CD8-positive, alpha-beta memory T cell (primary cell): ENCODE measurements at places on chromosomes 3 and 15.

DNA sequence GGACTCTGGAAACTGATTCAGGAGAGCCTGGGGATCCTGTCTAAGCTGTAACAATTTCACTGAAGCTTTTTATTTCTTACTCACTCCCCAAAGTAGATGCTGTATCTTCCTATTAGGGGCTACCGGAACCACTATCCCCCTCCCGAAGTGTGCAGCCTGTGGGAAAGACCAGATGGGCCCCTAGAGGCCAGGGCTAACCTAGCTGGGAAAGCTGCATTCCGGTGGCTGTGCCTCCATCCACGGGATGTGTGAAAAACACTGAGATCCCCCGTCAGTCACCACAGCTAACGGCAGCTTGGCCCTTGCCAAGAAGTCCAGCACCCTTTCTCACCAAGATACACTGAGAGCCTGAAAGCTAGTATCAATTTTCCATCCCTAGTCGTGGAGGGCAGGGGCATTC lies 3.1 kb downstream of the SSUH2 start:
- no peak for DNase-seq

DNA sequence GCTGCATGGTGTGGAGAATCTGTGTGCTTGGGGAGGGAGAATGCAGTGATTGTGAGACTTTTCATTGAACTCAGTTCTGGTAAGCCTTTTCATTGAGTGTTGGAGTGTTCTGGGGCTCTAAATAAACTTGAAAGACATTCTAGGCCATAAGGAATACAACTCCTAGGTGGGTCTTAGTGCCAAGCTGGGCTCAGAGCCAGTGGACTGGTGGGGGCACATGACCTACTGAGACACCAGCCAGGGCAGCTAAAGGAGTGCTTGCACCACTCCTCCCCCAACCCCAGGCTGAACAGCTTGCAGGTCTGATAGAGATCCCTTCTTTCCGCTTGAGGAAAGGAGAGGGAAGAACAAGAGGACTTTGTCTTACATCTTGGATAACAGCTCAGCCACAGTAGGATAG lies 21.7 kb upstream of the KPNA4 start:
- no peak for DNase-seq

DNA sequence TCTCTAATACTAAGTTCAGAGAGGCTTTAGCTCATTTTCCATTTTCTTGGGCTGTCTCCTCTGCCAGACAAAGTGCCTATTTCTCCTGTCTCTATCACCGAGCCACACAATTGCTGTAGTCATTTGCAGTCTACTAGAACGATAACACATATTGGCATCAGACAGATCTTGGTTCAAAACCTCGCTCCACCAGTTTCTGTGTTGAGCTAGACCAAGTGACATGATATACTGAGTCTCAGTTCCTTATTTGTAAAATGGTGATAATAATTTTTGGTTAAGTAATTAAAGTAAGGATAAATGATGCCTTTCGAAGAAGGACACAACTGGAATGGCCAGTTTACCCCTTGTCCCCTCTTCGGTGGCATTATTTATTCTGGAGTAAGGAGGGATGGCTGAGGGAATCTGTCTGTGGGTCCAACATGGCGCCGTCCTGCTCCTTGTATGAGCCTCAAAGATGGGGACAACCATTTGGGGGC lies 398 bp upstream of the RAB7A start:
- DNase-seq, result no peak

DNA sequence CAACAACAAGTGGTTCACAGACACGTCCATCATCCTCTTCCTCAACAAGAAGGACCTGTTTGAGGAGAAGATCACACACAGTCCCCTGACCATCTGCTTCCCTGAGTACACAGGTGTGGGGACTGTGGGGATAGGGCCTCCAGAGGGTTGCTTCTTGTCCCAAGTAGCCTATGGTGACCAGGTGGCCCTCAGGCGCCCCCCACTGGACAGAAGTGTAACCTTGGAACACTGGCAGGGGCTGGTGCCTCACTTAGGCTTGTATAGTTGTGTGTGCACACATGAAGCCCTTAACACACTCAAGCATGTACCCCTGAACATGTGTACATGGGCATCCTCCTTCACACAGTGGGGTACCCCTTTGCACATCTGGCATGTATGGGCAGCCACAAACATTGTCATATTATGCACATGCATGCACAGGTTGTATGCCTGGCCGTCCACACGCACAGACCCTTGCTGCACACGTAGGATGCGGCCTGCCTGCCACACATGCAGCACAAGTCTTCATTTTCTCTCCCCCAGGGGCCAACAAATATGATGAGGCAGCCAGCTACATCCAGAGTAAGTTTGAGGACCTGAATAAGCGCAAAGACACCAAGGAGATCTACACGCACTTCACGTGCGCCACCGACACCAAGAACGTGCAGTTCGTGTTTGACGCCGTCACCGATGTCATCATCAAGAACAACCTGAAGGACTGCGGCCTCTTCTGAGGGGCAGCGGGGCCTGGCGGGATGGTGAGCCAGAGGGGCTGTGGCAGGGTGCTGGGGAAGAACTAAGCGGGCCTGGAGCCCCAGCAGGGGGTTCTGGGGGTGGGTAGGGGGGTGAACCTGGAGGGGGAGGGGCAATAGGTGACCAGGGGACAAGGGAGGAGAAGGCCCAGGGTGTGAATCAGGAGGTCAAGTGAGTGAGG lies 11.7 kb upstream of the SEMA3B start:
- DNase-seq, result no peak

DNA sequence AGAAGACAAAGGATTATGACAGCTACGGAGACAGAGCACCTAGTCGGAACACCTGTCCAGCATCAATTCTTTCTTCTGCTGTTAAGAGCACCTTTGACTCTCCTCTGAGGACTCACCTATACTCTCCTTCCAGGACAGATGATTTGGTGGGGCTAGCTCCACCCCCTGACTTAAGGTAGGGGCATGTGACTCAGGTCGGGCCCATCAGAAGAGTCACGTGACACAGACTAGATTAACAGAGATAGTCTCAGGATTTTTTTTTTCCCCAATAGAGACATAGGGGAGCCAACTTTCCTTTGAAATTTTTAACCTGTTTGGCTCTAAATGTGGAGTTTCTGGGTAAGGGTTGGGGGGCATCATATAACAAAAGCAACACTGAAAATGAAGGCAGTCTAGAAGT lies 11.4 kb upstream of the WNT5A start:
- no peak for DNase-seq

DNA sequence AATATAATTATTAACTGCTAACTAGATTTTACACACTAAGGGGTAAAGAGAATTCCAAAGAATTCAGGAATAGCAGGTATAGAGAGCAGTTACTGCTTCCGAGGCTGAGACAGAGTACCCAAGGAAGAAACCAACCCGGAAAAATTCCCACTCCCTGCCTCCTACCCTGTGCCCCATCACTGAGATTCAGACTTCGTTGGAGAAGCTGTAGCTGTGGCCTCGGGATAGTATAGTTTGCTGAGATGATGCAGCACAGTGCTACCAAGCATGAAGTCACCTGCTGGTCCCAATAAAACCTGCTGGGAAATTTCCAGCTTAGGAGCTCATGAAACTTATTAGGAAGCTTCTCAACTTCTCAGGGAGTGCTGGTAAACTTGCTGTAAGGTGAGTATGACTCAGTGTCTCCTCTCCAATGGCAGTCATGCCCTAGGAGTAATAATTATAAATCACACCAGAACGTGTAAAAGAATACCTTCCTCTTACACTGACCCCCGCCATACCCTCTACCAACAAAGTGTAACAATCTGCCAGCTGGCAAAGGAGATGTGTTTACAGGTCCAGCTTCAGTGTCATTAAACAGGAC lies 215.2 kb upstream of the ROBO2 start:
- DNase-seq, result no peak

DNA sequence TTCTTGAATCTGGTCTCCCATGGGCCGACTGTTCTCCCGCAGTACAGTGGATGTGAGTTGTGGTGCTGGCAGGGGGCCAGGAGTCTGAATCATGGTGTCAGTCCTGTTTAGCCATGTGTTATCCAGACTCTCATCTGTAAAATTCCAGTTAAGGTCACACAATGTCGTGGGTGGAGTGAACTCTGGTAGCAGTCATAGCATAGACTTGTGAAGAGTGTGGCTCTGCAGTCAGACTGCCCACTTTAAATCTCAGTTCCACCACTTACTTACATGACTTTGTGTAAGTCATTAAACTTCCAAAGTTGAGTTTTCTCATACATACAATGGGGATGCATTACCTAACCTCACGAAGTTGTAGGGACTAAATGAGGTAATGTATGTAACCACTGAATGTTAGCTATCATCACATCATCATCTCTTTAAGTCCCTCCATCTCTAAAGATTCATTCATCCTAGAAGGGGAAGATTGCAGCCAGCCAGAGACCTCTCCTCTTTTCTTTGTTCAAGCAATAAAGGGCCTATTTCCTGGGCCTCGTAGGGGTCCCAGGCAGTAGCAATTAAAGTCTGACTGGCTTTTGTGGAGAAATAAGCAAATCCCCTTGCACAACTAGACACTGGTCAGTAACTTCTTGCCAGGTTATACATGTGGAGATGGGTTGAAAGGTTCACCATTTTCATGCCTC lies 93.9 kb downstream of the PCCB start:
- DNase-seq, result no peak

- no peak for DNase-seq
Measured at GRCh38 chr3:139557041-139557440, 17.5 kb upstream of the RBP1 start.

GRCh38 chr3:138418601-138419206 lies 15.7 kb upstream of the ESYT3 start:
- no peak for DNase-seq

DNA sequence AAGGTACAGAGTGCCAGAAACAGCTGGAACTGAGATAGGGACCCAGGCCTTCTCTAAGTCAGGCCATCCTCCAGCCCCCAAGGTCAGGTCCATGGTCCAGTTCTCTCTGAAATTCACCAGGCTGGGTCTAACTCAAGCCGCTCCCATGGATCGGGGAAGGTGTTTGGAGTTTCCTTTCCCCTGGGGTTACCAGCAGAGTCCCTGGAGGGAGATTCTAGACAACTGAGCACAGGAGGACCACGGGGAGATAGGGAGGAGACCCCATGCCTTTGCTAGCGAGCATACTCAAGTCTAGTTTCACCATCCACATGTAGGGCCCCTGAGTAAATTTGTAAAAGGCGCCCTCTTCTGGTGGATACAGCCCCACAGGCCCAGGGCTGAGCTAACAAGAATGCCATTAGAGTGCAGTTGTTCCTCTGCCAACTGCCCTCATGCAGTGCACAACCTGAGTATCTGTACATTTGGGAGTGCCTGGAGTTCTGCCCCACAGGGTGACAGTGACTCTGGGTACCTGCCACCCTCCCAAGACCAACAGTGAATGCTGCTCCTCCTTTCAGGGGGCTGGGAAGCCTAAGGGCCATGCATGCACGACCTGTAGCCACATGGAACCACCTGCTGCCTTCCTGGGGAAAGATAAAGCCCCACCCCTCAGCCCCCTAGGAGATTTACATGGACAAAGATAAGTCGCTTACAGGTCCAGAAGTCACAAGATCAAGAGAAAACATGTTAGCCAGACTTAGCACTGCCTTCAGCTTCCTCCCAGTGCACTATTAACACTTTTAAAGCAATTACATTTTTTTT lies 89.0 kb downstream of the IQSEC1 start:
- peak; percentile 39 for DNase-seq

- no peak for DNase-seq
Measured at GRCh38 chr3:52705438-52705687, 228 bp downstream of the GLT8D1 start.

DNA sequence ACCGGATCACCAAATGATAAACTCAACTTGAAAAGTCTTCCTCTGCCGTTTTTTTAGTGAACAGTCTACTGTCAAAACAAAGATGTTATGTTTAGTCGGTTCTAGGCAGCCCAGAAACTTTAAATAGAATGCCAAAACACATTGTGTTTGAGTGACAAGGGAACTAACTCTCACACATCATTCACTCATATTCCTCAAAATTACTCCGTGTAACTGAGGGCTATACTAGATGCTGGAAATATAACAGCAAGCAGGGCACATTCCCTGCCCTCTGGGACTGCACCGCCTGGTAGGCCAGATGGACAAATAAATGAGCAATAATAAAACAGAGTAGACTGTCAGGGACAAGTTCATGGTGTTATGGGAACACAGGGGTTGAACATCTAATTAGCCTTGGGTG lies 251.4 kb downstream of the MAGI1 start:
- no peak for DNase-seq

GRCh38 chr3:122755491-122755890 lies 38.1 kb downstream of the HSPBAP1 start:
- no peak for DNase-seq

DNA sequence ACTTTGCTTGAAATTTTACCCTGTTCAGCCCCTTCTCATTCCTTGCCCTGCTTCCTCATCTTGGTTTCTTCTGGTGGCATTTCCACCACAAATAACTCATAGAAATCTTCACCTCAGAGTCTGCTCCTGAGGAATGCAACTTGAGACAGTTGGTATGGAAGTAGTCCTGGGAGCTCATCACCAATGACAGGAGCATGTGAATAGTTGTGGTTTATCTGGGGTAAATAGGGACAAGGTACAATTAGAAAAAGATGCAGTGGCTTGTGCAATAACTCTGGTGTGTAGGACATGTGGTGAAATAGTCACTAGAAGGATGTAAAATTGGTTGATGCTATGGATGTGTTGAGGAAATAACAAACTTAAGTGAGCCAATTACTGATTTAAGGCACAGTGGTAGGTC lies 72.7 kb upstream of the CHRNA7 start:
- DNase-seq, result no peak

DNA sequence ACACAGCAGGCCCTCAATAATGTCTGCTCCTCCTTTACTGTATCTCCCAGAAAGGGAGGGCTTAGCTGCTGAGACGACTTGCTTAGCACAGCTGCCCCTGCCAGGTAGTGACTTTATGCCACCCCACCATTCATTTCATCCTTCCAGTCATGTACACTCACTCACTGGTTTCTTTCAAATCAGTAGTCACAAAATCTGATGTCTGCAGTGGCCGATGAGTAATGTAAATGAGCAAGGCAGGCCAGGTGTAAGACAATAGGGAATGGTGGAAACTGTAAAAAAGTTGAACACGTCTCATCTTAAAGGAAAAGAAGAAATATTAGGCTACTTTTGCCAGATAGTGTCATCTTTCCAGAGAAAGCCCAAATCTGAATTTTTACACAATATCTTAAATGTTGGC lies 207.6 kb upstream of the PRICKLE2 start:
- DNase-seq, result no peak

DNA sequence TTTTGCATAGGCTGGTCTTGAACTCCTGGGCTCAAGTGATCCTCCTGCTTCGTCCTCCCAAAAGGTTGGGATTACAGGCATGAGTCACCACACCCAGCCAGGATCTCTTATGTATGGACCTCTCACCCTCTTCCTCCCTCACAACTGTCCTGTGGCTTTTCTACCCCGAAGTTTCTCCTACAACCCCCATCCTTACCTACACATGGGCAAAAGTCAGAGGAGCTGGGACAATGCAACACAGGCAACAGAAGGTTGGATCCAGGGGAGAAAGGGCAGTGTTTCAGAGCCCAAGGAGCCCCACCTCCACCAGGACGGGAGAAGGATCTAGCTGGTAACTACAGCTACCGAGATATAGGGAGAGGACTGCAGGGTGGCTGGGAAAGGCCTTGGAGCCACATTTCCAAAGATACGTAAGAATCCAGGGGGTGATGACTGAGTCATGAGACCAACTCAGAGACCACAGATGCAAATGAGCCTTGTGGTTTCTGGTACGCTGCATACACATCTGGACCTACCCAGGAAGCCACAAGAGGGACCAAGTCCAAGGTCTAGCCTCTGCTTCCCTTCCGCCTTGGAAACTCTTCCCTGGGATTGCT lies 13.6 kb downstream of the IGDCC4 start:
- DNase-seq, result no peak
